Activated T-cell treated with anti-CD3 and anti-CD28 coated beads, Interleukin-2, amount 50 U/mL, for 1 hour (primary cell): ENCODE measurements at places on chromosomes 12 and 14.

DNA sequence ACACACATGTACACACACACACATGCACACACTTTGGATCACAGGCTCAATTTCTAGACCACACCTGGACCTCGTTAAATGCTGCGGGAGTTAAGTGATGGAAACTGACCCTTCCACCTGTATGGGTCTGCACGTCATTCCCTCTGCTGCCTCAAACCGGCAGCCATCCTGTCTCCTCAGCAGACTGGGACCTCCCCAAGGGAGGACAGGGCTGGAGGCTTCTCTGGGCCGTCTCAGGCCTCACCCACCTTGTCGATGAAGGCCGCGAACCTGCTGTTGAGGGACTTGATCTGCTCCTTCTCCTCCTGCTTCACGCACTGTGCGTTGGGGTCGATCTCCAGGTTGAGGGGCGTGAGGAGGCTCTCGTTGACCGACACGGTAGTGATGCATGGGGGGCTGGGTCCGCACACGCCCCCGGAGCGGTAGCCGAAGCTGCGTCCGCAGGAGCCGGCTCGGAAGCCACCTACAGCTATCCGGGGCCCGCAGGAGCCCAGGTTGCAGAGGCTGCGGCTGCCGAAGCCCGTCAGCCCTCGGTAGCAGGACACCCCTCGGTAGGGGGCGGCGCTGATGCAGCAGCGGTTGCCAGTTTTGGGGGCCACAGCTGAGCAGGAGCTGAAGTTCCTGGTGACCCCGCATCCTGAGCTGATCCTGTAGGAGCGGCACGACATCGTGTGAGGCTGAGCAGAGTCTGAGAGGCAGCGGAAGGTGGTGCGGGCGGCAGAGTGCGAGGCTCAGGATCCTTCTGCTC is at the start of gene KRT85:
Gene KRT85, minus strand, starts transcription at position 744 of the 748 bp plus-strand sequence. Its CDS starts 76 bp downstream, at position 668.
- DNase-seq = no peak

- no peak for DNase-seq
Measured at GRCh38 chr12:52715416-52715815, 12.1 kb upstream of the KRT77 start.

DNA sequence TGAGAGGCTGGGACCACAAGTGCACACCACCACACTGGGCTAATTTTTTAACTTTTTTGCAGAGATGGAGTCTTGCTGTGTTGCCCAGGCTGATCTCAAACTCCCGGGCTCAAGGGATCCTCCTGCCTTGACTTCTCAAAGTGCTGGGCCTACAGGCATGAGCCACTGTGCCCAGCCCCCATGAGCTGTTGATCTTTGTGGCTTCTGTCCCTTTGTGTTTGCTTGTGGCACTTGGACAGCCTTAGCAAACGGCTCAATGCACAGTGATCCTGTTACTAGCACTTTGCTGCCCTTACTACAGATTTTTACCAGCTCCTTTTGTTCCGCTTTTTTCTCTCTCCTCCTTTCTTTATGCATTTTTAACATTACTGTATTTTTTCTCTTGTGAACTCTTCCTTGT is 25.3 kb upstream of the EVL start:
- no peak for DNase-seq

DNA sequence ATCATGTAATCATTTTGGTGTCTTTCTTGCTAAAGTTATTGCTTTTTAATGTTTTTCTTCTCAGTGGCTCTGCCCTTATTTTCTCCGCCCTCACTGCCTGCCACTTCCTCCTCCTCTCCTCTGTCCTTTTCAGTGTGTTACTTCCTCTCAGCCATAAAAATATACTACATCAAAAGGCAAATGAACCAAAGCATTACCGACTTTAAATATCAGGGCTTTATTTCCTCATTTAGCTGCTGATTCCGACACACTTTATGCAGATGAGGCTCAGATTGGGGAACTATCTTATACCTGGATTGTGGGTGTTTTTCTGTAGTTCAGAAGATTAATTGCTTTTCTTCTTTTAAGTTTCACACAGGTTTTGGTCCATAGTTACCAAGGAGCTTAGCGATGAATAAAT is 118.1 kb downstream of the CMAS start:
- DNase-seq = no peak

DNA sequence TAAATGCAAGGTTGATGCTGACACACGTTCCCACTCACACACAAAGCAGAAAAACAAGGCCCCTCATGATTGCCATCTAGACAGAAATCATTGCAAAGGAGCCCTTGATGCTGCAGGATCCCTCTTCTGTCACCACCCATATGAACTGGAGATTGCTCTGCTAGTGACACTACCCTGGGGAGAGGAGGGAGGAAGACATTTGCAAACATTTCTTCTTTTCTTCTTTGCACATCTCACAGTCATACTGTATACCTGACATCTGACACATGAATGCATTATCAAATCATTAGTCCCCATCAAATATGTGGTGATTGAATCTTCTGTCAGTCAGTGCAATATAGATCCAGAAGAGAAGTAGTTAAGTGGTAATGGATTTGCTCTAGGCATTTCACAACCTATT is 208.5 kb upstream of the E2F7 start:
- DNase-seq = no peak

GRCh38 chr12:83318386-83319098 is 631.8 kb downstream of the TMTC2 start:
- no peak for DNase-seq

- no peak for DNase-seq
Measured at GRCh38 chr12:105803292-105803691, 335.5 kb downstream of the NUAK1 start.

DNA sequence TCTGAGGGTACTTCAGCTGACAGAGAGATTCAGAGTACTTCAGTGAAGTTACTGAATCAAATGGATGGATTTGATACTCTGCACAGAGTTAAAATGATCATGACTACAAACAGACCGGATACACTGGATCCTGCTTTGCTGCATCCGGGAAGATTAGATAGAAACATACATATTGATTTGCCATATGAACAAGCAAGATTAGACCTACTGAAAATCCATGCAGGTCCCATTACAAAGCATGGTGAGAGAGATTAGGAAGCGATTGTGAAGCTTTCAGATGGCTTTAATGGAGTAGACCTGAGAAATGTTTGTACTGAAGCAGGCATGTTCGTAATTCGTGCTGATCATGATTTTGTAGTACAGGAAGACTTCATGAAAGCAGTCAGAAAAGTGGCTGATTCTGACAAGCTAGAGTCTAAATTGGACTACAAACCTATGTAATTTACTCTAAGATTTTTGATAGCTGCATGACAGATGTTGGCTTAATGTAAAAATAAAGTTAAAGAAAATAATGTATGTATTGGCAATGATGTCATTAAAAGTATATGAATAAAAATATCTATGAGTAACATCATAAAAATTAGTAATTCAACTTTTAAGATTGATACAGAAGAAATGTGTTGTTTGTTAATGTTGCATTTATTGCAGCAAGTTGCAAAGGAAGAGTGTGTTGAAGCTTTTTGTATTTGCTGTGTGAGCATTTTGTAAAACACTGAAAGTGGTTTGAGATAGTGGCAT is 136.1 kb upstream of the RAP1B start:
- no peak for DNase-seq

GRCh38 chr12:131620946-131621681 is 89.8 kb upstream of the SFSWAP start:
- no peak for DNase-seq

GRCh38 chr14:46819117-46819516 is 167.5 kb upstream of the RPL10L start:
- DNase-seq = no peak

DNA sequence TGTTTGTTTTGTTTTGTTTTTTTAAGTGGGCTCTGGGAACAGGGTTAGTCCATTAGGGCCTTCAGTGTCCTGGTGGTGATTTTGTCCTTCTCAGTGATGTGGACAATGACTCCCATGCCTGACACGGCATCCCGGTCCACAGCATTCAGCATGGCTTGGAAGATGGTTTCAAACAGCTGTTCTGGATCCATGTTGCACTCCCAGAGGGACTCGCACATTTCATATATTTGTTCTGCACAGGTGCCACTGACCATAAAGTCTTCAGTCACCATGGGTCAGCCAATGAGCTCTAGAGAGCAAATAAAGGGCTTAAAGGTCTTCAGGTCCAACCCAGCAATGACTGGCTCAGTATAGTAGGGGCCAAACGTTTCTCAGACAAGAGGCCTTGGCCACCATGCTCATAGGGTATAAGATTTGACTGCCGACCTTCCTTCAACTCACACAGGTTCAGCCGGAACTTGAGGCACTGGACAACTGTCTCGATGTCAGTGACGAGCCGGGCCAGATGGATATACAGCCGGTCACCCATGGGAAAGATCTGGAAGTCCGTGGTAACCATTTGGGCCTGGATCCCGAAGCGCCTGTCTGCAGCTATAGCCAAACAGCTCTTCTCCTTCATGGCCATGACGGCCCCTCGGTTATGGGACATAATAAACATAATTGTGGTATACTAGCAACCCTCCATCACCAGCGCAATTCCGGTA is 18.0 kb downstream of the OR10P1 start:
- no peak for DNase-seq

GRCh38 chr14:105487449-105487985 is 831 bp downstream of the CRIP1 start:
- DNase-seq = peak; percentile 81

GRCh38 chr12:119457271-119457670 is 122.7 kb downstream of the CCDC60 start:
- DNase-seq = no peak

DNA sequence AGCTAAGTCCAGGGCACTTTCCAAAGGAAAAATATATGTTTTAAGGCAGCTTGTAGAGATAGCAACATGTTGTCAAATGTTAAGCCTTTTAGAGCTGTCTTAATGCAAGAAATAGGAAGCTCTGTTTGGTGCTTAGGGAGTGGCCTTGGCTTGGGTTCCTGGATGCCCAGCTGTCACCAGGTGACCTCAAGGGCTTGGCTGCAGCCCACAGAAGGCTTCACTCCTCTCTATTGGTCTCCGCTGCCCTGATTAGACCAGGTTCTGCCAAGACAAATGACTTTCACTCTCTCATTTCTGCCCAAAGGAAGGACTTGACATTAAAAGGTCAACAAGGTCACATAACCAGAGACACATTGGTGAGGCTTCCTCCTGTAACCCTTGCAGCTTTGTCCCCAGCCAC is 76.8 kb downstream of the WSCD2 start:
- no peak for DNase-seq

DNA sequence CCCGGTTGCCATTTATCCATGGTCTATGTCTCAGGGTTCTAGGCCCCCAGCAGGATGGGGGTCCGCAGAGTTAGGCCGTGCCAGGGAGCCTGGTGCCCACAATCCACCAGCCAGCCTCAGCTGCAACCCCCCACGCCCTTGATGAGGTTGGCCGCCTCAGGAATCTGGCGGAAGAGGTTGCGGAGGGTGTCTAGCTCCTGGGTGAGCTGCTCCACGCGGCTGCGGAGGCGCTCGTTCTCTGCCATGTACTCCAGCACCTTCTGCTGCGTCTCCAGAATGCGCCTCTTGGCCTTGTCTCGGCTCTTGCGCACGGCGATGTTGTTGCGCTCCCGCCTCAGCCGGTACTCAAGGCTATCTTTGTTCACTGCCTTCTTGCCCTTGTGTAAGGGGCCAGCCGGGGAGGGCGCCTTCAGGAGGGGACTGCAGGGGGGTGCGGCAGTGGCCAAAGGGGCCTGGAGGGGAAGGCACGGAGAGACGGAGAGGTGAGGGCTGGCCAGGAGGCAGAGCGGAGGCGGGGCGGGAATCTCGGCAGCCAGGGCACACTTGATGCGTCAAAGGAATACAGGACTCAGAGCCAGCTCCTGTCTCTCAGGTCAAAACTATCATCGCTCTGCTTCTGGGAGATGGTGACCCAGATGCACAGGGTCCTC is 1.6 kb downstream of the CEBPE start:
- no peak for DNase-seq

- DNase-seq = no peak
Measured at GRCh38 chr14:94640721-94641631, 28.8 kb downstream of the SERPINA3 start.

DNA sequence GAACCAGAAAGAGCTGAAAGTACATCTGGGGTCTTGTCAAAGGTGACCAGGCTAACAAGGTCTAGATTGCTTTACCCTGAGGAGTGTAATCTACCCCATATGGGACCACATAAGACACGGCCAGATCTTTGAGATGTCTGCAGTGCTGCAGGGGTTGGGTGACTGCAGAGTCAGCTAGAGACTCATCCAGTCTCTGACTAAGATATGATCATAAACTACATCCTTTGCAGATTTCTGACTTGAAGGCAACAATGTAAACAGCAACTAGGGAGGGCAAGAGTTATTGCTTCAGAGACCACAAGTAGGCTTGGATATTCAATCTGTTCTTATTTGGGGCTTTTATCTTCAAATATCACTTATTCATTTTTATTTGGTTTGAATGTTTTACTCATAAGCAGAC is 1080.5 kb upstream of the FOXG1 start:
- DNase-seq = no peak

DNA sequence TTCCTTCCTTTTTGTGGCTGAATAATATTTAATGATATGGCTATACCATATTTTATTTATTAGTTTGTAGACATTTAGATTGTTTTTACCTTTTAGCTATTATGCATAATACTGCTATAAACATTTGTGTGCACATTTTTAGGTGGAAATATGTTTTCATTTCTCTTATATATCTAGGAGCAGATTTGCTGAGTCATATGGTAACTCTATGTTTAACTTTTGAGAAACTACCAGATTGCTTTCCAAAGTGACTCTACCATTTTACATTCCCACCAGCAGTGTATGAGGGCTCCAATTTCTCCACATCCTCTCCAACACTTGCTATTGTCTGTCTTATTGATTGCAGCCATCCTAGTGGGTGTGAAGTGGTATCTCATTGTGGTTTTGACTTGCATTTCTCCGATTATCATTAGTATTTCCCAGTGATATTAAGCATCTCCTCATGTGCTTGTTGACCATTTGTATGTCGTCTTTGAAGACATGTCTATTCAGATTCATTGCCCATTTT is 160.2 kb downstream of the KICS2 start:
- DNase-seq = no peak

GRCh38 chr12:126768517-126768916 is 1498.5 kb upstream of the TMEM132C start:
- DNase-seq = no peak
